Osteoblast (primary cell): ENCODE measurements at places on chromosomes 2 and 18. TPM values are rescaled to one million over a fixed set of nuclear protein-coding genes. Genes with fewer than 3 reads are reported as not detected.

The BCL11A gene
- 0.29 and 1.4 TPM in 2 replicates for total RNA-seq

DNA sequence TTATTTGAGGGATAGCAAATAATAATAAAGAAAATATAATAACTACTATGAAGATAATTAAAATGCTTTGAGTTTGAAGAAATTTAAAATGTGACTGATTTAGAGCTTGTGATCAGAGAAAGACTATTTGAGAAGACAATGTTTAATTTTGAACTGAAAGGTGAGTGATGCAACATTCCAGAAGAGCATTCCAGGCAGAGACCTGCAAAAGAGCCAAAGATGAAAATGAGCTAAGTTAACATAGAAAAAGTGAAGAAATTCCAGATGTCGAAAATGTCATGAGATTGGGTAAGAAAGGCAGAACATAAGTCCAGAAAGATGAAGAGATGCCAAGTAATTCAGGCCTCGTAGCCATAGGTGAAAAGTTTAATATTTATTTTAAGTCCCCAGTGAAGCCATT is 215.8 kb downstream of the FSIP2 start:
- no peak for DNase-seq
- H3K4me1 ChIP-seq = no peaks in the 10 kb centered on the region
- no peaks in the 10 kb centered on the region for H3K36me3 ChIP-seq
- no peak overlapping the region for H3K4me3 ChIP-seq

DNA sequence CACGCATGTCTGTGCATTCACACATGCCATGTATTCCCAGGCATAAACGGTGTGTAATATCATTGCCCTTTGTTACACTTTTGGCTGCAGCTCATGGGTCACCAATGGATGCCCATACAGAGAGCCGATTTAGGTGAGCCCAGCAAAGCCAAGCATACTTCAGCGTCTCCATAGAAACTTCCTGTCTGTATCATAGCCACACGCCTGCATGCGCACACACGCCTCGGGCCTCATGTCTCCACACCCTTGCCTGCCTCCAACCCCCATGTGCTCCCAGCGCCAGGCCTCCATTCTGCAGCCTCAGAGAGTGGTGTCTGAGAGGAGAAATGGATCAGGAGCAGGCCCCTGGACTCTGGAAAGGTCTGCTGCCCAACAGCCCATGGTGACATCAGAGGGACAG is 33.5 kb upstream of the SELENOI start:
- H3K36me3 ChIP-seq = no peaks in the 10 kb centered on the region
- H3K4me3 ChIP-seq = no peak overlapping the region
- no peaks in the 10 kb centered on the region for H3K4me1 ChIP-seq
- no peak for DNase-seq
- no peak overlapping the region for H3K27ac ChIP-seq

GRCh38 chr2:222293660-222294630 is 4.9 kb downstream of the PAX3 start:
- H3K36me3 ChIP-seq = no peaks in the 10 kb centered on the region
- H3K27ac ChIP-seq = no peak overlapping the region
- peaks cover 3% of the 10 kb centered on the region for H3K4me1 ChIP-seq

The REG1A gene
- not detected in 2 replicates for total RNA-seq

GRCh38 chr2:148282201-148282600 is 261.3 kb downstream of the MBD5 start:
- DNase-seq = no peak
- H3K27ac ChIP-seq = no peak overlapping the region
- H3K27me3 ChIP-seq = no peaks in the 10 kb centered on the region
- no peaks in the 10 kb centered on the region for H3K36me3 ChIP-seq
- H3K4me1 ChIP-seq = no peaks in the 10 kb centered on the region
- H3K4me3 ChIP-seq = no peak overlapping the region

The METAP1D gene
- 11.2 and 12.7 TPM in 2 replicates for total RNA-seq

DNA sequence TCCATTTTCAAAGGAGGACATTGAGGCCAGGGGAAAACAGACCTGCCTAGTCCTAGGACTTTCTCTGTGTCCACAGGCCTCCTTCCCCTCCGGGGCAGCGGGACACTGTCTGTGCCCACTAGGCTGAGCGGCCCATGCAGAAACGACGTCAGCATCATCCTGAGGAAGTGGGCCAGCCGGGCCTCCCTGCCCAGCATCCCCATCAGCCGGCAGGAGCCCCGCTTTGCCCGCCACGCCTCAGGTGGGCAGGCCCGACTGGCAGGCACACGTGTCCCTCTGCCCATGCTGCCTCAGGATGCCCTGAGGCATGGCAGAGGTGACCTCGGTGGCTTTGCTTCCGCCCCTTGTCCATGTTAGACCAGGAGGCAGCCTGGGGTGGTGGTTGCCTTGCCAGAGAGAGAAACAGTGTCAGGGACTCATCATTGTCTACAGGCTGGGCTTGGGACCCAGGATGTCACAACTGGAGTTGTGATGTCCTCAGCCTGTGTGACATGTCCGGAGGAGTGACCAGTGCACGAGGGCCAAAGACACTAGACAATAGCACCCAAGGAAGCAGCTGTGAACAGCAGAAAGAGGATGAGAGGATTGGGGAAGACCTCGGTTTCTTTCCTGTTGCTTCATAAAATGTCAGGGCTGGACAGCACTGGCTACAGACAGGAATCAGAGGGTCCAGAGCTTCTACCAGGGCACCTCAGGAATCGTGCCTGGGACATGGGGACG is 36.8 kb downstream of the TOGARAM2 start:
- H3K27ac ChIP-seq = no peak overlapping the region
- DNase-seq = no peak
- H3K4me1 ChIP-seq = peaks cover 21% of the 10 kb centered on the region
- no peaks in the 10 kb centered on the region for H3K36me3 ChIP-seq
- peaks cover 5% of the 10 kb centered on the region for H3K27me3 ChIP-seq
